Activated T-cell treated with anti-CD3 and anti-CD28 coated beads, Interleukin-2, amount 50 U/mL, for 48 hours (primary cell): ENCODE measurements at places on chromosomes 1 and 21.

GRCh38 chr1:198936371-198937083, 297.7 kb downstream of the PTPRC start:
- DNase-seq, result no peak

- DNase-seq, result no peak
These were observed 327.8 kb upstream of the USP24 start for GRCh38 chr1:55542901-55543504.

DNA sequence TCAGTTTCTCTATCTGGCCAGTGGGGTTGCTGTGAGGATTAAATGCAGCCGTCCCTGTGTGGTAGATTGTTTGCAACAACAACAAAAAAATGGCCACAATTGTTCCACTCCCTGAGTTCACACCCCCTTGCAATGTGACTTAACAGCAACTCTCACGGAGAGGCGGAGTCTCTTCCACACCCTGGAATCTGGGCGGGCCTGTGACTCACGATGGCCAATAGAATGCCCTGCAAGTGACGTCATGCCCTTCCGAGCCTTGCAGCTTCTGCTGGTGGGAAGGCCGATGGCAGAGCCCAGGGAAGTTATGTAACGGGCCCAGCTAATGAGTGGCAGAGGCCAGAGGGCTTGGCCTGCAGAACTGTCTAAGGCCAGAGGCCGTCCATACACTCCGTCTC, 87.9 kb downstream of the RIPK4 start:
- no peak for DNase-seq

DNA sequence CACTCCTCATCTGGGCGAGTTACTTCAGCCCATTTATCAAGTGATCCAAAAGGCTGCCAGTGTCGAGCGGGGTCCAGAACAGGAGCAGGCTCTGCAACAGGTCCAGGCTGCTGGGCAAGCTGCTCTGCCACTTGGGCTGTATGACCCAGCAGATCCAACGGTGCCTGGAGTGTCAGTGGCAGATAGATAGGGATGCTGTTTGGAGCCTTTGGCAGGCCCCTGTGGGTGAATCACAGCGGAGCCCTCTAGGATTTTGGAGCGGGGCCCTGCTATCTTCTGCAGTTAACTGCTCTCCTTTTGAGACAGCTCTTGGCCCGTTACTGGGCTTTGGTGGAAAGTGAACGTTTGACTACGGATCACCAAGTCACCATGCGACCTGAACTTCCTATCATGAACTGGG, 7.5 kb downstream of the MMEL1 start:
- no peak for DNase-seq
